ENCODE measurements at places on chromosomes 1 and 21. TPM values are rescaled to one million over a fixed set of nuclear protein-coding genes. Genes with fewer than 3 reads are reported as not detected.

DNA sequence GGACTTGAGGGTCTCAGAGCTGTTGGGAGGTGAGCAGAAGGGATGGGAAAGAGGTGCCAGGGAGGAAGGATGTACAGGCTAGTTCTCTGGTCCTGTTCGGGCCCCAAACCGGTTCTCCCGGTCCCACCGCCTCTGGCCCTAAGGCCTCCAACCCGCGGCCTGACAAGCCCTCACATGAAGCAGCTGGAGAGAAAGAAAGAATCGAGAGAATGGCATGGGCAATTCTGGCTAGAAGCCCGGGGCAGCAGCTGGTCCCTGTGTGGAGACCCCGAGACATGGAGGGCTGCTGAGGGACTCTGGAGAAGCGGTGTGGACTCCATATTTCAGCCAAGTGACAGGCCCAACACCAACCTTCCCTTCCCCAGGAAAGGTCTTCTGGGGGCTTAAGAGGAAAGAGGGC, 730 bp downstream of the CDC42SE1 start:
- DNase-seq: no peak

DNA sequence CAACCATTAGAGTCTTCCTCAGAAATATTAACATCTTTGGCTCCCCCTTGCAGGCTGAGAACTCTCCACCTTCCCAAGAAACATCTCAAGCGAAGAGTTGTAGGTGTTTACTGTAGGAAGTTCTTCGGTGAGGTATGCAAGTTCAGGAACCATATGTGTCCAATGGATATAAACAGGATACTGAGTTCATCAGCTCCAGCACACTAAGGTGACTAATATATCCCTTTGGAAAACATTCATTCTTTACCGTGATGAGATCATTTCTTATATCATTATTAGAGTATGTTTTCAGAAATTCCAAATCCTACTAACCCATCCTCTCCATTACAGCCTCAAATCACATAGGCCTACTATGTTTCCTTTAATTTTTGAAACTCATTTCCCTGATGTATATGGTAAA, 37.3 kb upstream of the PRMT6 start:
- no peak for DNase-seq

PGBD5 gene
- total RNA-seq: 2.1 TPM

ZBTB21 gene
- 5.4 TPM for total RNA-seq

SUSD4 gene
- 4.6 TPM for total RNA-seq

- DNase-seq: no peak
Measured at GRCh38 chr1:41391834-41392527, 30.7 kb downstream of the FOXO6 start.

OR2W3 gene
- total RNA-seq: 0.09 TPM

DNA sequence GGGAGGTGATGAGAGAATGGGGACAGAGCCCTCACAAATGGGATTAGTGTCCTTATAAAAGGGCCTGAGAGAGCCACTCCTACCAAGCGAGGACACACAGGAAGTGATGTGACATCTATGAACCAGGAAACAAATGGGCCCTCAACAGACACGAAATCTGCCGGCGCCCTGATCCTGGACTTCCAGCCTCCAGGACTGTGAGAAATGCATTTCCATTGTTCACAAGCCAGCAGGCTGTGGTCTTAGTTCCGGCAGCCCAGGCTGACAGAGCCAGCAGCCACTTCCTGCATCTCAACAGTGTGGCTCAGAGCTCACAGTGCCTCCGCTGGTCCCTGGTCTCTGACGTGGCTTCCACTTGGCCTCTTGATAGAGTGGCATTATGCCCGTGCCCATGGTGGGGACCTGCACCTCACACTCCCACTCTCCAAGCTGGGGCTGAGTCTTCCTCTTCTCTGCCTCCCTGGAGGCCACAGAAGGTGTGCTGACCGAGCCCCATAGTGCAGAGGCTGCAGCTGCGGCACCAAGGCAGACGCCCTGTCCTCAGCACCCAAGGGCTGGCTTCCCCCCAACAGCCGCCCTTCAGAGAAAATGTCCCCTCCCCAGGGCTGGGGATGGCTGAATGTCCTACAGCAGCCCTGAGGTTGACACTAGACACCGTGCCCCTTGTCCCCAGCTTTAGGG, 44.9 kb downstream of the ACOT7 start:
- peak; percentile 33 for DNase-seq

DNA sequence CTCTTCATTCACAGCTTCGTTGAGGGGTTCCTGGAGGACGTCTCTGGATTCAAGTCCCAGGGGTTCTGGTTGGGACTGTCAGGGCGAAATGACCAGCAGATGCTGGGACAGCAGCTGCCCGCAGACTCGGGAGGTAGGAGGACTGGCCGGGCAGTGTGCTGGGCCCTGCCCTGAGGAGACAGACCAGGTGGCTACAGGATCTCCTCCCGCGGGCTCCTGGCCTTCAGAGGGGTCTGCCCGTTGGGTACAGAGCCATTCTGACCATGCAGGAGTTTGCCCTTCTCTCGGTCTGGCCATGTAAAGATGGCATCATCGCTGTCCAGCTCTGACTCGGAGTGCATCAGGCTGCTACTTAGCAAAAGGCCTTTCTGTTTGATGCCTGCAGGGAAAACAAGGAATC, 122.5 kb downstream of the KIAA0319L start:
- DNase-seq: no peak

DNA sequence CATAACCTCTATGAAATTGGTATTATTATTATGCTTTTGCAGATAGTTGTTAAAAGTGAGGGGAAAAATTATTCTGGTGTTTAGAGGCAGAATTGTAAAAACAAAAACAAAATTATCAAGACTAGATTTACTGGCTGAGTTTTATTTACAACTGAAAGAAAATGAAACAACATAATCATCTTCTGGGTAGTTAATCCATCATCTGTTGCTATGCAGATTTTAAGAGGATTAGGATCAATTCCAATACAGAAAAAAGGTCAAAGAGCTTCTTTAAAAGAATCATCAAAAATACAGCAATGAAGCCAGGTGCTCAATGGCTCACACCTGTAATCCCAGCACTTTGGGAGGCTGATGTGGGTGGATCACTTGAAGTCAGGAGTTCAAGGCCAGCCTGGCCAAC, 8.3 kb downstream of the GOLT1A start:
- DNase-seq: no peak

GRCh38 chr1:202659974-202660373, 50.3 kb downstream of the SYT2 start:
- DNase-seq: no peak

DNA sequence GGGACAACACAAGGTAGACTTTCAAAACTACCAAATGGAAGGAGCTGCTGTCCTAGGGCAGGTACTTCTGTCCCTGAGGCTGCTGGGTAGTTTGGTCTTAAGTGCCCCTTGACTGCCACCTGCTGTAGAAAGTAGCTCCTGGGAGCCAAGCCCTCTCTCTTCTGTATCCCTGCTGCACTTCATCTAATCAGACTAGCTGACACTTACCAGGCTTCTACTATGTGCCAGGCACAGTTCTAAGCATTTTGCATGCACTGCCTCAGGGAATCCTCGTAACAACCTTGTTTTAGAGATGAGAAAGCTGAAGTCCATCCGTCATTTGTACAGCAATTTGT, 15.9 kb upstream of the SRSF4 start:
- DNase-seq: peak; percentile 44

DNA sequence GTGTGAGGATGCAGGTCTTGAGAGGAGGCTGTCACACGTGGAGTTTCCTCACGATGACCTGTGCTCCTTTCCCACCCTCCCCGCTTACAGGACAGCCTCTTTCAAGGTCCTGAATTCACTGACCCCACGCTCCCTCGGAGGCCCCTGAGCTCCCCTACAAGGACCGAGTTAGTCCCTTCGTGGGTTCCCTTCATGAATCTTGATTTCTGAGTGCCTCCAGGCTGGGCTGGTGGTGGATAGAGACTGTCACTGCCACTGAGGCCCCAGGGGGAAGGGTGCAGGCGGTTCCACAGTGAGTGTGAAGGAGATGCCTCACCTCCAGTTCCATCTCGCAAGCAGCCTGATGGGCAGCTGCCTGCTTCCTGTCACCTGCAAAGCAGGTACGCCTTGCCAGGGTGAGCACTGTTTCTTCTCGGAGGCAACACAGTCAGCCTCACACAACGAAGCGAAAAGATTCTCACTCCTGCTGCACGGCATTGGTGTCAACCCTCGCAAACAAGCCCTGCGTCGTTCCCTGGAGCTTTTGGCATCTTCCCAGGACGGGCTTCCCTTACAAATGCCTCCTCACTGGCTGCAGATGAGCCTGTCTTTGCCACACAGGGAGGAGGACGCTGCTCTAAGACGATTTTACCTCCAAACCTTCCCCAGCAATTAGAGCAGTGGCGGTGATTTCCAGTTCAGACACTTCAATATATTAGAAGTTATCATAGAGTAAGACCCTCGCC, 26.7 kb upstream of the PCP4 start:
- DNase-seq: no peak

DNA sequence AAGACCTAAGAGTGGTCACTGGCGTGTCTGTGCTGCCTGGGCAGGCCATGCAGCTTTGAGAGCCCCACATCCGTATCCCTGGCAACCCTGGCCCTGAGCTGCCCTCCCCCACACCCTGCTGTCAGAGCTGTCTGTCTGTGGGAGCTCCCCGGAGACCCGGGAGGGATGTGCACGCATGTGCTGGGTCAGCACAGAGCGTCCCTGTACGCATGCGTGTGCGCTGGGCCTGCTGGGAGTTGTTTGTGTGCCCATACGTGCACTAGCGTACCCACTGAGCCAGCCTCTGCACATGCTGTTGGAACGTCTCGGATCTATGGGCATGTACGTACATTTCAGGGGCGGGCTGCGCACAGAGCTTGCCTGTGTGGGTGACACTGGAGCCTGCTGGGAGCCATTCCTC, 89.3 kb downstream of the EPHB2 start:
- no peak for DNase-seq

DNA sequence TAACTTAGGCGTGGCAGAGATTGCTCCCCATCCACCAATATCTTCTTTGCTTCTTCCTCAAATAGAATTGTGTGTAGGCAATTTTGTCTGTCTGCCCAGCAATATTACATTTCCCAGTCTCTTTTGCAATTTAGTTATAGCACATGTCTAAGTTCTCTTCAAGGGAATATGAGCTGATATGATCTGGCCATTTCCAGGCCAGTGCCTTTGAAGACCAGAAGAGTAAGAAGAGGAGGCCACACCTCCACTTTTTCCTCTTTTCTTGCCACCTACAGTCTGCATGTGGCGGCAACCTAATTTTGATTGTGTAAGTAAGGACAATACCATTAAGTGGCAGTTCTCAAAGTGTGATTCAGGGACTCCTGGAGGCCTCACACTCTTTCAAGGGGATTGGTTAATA, 6.3 kb upstream of the RSBN1 start:
- DNase-seq: no peak

- DNase-seq: peak; percentile 14
Measured at GRCh38 chr1:70353601-70354331, 756 bp downstream of the ANKRD13C start.

SEMA6C gene
- 1.5 TPM for total RNA-seq

DNA sequence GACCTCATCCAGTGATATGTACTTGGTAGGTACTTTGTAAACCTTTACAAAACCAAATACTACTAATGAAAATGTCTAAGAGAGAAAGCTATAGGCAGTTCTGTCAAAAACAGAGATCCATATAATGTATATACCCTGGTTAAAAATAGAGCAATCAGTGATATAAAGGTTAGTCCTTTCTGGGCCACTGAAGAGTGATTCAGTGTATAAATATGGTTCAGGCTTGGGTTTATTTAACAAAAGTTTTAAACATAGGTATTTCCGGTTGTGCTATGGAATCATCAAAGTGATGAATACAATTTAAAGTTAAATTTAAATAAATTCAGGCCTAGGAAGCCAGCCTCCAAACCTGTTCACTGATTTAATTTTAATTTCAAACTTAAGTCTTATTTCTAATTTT, 108.4 kb upstream of the DMRTA2 start:
- no peak for DNase-seq

RPE65 gene
- total RNA-seq: 0.24 TPM

SERTAD4 gene
- total RNA-seq: 0.33 TPM

OSCP1 gene
- total RNA-seq: 4.0 TPM

GRCh38 chr1:229068270-229068987, 202.5 kb upstream of the RAB4A start:
- DNase-seq: no peak

CELA3A gene
- total RNA-seq: 0.19 TPM

GRCh38 chr1:121566346-121566745, 381.6 kb downstream of the SRGAP2C start:
- DNase-seq: no peak

- no peak for DNase-seq
Measured at GRCh38 chr1:169698976-169699375, 12.4 kb downstream of the SELL start.

- no peak for DNase-seq
Measured at GRCh38 chr1:205071028-205071409, 13.2 kb downstream of the TMEM81 start.

ARTN gene
- 0.19 TPM for total RNA-seq

DNA sequence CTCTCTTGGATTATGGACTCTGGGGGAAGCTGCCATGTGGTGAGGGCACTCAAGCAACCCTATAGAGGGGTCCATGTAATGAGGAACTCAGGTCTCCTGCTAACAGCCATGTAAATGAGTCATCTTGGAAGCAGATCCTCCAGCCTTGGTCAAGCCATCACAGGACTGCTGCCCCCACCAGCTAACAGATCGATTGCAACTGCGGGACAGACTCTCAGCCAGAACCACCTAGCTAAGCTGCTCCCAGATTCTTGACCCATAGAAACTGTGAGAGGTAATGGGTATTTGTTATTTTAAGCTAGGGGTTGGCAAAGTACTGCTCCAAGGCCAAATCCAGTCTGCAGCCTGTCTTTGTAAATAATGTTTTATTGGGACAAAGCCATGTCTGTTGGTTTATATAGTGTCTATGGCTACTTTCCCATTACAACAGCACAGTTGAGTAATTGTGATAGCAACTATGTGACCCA, 27.6 kb upstream of the MAP3K7CL start:
- DNase-seq: no peak

GRCh38 chr1:15681349-15682292, 2.5 kb upstream of the PLEKHM2 start:
- DNase-seq: no peak

DNA sequence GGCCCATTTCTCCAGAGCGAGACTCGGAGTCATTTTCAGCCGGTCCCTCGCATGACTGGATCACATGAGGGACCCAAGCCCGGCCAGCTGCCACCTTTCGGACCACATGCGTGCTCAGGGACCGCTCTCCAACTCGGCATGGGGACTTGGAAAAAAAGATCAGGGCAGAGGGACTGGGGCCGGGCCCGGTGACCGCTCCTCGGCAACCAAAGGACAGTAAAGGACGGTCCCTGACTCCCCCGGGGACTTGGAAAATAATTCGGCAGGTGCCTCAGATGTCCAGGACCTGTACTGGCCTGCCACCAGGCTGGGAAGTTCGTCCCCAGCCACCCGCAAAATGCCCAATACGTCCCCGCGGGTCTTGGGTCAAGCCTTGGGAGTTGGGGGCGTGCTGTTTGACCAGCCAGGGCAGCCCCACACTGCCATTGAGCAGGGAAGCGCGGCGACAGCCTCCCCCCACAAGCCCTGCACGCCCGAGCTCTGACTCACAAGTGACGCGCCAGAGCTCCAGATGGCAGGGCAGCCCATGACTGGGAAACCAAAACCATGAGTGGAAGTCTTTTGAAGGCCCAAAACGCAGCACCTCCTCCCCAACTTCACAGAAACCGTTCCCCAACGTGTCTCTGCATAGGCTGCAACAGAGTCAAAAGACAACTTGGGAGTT, 134.5 kb downstream of the LIPI start:
- DNase-seq: no peak

SYT11 gene
- total RNA-seq: 3.6 TPM

FMN2 gene
- 0.24 TPM for total RNA-seq

GRCh38 chr1:183807549-183808168, 2.7 kb downstream of the RGL1 start:
- no peak for DNase-seq

- no peak for DNase-seq
Measured at GRCh38 chr1:201383647-201384405, 6.3 kb upstream of the TNNT2 start.
